ENCODE measurements at places on chromosomes 4 and X.
A peak's percentile ranks its signal among the peaks of the same experiment; 100 is the strongest.

GRCh38 chr4:7539659-7540058, 104.9 kb upstream of the PSAPL1 start:
- no peak for DNase-seq

- DNase-seq: no peak
Measured at GRCh38 chrX:81868979-81869378, 667.1 kb downstream of the SH3BGRL start.

- peak; percentile 71 for DNase-seq
Measured at GRCh38 chrX:68433155-68433980, at the start of gene OPHN1. Gene OPHN1 (minus strand): TSS chrX:68433495. CDS start chrX:68433020, 475 bp downstream.

- DNase-seq: peak; percentile 35
Measured at GRCh38 chrX:119605464-119606279, 552 bp downstream of the NKRF start.

GRCh38 chr4:98626350-98626749, 32.1 kb downstream of the TSPAN5 start:
- no peak for DNase-seq

- DNase-seq: no peak
Measured at GRCh38 chr4:112214390-112215264, 17.0 kb upstream of the AP1AR start.

DNA sequence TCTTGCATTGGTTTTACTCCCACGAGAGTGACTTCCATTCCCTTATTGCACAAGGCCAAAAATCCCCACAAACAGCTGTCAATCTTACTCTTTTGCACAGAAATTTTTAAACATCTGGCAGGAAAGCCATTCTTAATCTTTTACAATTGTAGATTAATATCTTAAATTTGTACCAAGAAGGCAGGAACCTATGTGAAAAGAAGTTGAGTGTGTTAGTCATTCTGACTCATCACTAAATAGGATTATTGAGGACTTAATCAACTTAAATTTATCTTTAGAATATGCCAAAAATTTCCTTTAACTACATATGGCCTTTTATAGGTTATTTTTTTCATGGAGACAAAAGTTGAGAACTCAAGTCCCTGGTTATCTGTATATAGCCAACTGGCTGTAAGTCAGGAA, 49.0 kb upstream of the VEGFC start:
- DNase-seq: no peak

GRCh38 chr4:139574641-139575040, 18.6 kb upstream of the SETD7 start:
- no peak for DNase-seq

DNA sequence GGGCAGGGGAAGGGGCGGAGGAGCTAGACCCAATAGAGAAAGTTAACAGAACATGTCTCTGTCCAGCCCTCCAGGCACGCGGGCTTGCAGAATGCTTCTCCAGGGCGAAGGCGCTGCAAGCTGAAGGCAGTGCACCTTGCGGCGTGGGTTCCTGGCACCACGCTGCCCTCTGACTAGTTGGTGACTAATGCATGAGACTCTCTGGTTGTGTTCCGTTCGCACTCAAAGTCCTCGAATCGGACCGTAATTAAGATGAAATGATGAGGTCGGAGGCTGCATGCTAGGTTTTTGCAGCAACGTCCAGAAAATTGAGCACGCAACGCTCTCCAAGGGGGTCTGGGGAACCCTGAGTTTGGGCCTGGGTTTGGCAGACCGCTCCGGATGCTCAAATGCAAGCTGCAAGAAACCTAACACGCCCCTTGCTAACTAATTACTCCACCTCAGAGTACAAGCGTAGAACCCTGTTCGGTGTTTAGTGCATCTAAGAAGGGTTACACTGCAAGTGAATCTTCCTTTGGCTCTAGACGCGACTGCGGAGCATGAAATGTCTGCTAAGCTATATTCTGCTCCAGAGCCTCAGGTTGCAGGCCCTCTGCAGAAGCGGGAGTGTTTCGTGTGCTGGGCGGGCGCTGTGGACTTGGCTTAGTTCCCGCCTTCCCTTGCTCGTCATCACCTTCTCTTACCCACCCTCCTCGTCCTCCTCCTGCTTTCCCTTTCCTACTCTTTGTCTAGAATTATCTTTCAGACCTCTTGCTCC, 57.1 kb upstream of the NKAP start:
- no peak for DNase-seq

GRCh38 chrX:11346121-11346682, 53.0 kb downstream of the AMELX start:
- DNase-seq: no peak

DNA sequence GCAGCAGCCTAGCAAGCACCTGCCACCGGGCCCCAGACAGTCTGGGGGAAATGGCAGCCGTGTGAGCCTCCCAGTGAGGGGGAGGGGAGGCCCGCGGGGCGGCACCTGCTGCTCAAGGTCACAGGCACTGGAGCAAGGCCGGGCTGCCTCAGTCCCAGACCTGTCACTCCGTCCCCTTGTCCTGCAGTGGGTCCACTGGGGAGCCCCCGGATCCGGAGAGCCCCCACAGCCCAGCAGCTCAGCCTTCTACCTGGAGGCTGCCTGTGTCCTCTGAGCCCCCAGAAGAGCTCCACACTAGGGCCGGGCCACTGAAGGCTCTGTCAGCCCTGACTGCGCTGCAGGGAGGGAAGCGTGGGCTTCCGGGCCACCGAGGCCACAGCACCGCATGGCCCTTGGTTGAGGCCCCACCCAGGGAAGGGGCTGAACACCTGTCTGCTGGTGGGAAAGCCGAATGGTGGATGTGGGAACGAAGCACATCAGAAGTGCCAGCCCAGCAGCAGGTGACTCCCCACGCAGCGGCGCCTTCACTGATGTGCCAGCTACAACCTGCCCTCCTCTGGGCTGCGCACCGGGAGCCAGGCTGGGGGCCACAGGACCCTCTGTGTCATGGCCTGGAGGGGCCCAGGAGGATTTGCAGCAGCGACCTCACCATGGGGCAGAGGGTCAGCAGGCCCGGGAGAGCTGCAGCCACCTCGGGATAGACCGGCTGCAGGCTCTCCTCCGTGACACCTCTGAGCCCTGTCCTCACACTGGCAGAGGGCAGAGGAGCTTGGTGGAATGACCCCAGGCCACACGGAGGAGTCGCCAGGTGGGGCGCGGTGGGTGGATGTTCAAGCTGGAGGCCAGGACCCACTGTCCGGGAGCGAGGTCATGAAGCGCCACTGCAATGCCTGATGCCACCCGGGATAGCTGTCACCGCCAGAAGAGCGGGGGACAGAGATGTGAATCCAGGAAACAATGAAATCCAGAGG, 35.0 kb upstream of the MXD4 start:
- no peak for DNase-seq

GRCh38 chr4:153045111-153045982, 109.2 kb downstream of the FHDC1 start:
- DNase-seq: no peak

DNA sequence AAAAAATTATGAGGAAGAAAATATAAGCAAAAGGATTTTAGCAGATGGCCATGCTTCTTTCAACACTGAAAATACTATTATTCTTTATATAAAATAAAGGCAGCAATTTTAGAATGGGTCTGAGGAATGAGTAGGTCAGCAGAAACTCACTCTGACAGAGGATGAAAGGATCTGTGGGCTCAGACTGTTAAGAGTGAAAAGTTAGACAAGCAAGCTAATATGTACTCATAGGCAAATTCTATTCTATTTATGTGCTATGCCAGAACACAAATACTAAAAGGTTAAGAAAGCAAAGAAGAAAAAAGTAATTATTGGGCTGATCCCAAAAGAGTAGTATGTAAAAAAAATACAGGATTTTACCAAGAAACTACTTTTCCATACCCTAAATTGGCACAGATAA, 13.9 kb downstream of the LCORL start:
- DNase-seq: no peak

DNA sequence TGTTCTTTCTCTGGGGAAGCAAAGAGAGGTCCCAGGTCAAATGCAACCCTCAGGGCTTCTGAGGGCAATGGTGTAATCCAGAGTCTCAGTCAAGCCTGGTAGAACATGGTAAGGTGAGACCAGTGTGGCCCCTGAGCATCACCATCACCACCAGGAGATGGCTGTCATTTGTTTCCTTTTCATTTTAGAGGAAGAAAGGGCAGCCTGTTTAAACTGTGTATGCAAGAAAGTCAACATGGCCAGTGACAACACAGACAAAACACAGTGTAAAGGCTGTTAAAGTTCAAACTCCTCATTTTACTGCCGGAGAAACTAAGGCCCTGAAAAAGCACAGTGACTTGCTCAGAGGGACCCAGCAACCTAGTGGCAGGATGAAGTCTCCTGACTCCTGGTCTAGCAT, 2.0 kb upstream of the EDA start:
- no peak for DNase-seq

DNA sequence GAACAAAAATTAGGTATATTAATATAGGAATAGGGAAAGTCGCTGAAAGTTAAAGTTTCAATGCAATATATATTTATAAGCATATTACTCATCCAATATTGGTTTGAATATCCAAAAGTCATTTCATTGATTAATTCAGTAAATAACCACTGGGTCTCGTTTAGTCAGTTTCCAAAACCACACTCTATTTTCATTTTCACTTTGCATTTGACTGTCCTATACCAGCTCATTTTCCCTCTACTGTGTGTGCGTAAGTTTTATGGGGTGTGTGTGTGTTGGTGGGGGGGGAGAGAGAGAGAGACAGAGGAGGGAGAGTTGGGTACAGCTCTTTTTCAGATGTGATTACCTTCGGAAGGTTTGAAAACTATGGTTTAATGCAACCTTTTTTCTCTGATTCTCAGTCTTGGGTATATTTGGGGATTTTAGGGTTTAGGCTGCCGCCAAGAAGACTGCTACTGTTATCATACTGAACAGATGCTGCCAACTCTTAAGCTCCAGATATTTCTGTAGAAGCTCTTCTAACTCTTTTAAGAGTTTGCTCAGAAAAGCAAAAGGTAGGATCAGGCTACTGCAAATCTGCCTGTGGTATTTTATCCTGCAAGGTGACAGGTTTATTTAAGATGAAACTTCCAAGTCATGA, 1427.4 kb downstream of the PCDH7 start:
- no peak for DNase-seq

DNA sequence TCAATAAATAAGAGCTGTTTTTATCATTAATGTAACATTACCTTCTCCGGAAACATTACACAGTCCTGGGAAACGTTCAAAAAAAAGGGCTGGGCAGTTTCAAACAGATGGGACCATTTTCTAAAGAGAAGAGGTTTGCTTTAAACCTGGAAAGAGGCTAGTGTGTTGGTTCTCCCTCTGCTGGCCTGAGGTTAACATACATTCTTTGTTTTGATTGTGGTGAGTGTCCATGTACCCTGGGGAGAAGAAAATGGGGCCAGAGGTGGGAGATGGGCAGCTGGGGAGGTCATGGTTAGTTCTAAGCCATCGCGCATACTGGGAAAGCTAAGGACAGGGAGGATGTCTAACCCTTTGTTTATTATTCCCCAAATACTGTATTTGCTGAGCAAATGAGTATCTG, 194.7 kb downstream of the CPEB2 start:
- peak; percentile 37 for DNase-seq

- DNase-seq: no peak
Measured at GRCh38 chr4:20408611-20409010, 156.9 kb downstream of the SLIT2 start.

- no peak for DNase-seq
Measured at GRCh38 chrX:74232859-74233258, 71.1 kb upstream of the ZCCHC13 start.

- DNase-seq: peak; percentile 18
Measured at GRCh38 chr4:91113130-91113706, 986.0 kb downstream of the CCSER1 start.

DNA sequence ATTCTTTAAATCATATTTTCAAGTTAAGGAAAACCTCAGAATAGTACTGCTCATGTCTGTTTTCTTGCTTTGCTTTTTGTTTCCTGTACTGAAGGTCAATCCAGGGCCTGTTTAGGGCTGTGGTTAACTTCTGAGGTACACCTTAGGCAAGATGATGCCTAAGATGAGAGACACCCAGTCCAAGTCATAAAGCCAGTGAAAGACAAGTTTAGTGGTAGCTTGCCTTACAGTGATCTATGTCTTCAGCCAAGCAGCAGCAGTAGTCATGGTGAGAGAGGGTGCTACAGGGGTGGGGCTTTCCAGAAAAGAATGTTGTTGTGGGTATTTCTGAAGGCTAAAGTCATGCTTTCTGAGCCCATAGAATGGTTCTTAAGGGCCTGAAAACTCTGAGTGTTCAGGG, 173.7 kb downstream of the VSIG4 start:
- DNase-seq: no peak

DNA sequence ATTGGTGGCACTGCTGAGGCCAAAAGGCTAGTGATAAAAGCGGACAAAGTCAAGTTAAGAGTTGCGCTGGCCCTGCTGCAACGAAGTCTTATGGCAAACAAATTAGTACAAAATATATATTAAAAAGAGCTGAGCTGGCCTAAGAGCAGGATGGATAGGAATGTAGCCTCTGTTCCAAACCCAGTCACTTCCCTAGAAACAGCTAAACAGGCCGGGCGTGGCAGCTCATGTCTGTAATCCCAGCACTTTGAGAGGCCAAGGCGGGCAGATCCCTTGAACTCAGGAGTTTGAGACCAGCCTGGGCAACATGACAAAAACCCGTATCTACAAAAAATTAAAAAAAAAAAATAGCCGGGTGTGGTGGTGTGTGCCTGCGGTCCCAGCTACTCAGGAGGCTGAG, 32.4 kb upstream of the UGDH start:
- no peak for DNase-seq

DNA sequence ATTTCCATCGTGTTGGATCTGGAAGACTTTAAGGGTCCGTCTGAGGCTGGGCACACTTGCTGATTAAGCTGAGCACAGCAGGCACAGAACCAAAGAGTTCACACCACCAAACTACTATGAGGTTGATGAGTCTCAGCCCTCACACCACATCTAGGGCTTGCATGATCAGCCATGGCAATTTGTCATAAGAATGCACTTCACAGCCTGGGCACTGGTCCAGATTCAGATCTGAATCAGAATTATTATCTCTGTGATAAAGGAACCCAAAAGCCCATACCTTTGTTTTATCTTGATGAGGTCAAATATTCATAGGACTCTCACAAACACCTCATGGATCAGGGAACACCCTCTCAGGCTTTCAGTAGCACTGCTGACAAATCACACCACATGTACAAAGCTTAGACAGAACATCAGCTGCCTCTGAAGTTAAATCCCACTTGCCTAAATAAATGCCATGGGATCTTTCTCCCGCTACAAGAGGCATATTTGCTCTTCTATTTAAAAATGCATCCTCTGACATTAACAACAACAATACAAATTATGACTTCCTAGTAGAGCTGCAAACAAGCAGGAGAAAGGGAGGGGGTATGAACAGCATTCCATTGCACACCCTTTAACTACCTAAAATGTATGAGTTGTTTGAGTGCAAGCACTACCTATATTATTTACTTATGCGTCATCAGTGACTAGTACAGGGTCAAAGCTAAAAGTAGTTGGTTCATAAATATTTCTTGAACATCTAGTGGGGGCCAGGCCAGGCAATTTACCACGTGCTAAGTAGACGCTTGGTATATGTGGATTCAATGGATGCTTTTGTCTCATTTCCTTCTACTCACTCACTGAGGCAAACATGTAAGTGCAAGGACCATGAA, 186.3 kb upstream of the FGF13 start:
- DNase-seq: no peak

GRCh38 chrX:52346174-52347165, 22.4 kb upstream of the XAGE2 start:
- DNase-seq: no peak

All from globus pallidus (tissue), 1 donor.